ENCODE measurements at places on chromosomes 11 and 22.

DNA sequence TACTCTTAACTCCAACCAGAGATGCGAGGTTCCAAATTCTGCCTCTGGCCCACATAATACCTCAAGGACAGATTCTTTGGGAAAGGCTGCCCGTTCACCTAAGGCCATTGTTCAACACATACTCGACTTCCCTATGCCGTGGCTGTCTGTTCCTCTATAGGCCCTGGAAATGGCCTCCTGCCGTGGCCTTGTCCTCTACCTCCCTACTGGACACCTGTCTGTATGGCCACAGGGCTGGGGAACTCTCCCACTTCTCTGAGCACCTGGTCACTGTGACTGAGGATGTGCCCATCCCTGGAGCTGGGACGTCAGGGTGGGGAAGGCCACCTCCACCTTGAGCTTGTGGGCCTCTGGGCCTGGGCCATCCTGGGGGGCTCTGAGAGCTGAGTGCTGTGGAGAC is 340.5 kb upstream of the B3GAT1 start:
- DNase-seq: no peak

- DNase-seq: no peak
Observed at GRCh38 chr11:135074397-135074998, 662.5 kb upstream of the B3GAT1 start.

DNA sequence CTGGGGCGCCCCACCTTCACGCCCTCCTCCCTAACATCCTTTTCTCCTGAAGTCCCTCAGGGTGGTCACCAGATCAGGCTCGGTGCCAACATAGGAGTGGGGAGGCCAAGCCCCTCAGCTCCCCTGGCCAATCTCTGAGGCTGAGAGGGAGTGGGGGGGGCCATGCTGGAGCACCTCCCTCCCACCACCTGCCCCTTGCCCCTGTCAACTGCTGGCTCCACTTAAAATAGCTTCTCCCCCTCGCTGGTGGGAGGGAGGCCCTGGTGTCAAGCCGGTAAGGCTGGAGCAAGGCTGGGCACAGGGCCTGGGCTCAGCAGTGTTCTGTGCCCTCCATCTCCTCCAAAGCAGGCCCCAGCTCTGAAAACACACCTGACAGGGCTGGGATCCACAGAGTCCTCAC is 4.9 kb downstream of the PLXNB2 start:
- no peak for DNase-seq

DNA sequence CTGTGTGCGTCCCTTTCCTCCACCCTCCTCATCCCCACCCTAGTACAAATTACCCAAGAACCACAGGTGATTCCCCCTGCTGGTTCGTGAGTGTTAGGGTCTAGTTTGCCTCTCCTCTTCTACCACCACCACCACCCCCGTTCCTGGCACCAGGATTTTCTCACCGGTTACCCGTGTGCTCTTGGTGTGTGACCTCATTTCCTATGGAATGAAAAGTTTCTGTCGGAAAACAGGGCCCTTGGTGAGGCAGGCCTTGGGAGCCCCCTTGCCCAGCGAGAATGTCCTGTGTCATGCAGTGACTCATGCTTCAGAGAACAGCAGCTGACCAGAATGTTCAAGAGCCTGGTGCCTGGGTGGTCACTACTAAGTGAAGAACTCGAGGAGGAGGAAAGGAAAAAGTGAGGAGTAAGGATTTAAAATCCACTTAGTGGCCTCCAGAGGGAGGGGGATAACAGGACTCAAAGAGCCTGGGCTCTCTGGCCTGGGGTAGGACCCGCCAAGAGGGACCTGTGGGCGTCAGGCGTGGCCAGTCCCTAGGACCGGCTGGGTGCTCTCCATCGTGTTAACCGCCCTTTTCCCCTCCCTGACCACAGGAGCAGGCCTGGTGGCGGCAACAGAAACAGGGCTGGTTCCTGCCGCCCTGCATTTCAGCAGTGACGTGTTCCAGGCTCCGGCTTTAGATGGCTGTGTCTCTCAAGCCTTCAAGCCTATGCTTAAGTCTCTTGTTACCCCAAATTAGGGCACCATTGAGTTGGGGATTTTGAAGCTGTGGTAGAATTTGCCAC is 30.2 kb downstream of the C22orf31 start:
- DNase-seq: peak; percentile 54

GRCh38 chr11:103636232-103636631 is 400.2 kb upstream of the DDI1 start:
- no peak for DNase-seq

DNA sequence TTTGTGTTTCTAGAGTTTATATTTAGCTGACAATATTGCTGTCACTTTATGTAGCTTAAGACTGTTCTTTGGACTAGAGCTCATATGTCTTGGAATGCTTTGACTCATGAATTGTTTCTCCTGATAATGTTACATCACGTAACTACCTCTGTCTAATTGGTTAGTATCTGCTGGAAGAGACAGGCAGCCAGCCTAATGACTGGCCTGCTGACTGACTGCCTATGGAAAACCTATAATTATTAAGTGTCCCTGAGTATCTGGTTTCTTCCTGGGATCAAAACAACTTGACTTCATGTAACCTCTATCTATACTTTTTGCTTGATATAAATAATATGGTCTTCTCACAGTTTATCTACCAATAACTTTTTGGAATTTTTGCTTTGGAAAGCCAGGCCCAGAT is 9.4 kb downstream of the SOX6 start:
- DNase-seq: no peak

All from suppressor macrophage treated with lipopolysaccharide for 4 hours (primary cell).